GM04504 (cell line): ENCODE measurements at places on chromosomes 13 and 19.

DNA sequence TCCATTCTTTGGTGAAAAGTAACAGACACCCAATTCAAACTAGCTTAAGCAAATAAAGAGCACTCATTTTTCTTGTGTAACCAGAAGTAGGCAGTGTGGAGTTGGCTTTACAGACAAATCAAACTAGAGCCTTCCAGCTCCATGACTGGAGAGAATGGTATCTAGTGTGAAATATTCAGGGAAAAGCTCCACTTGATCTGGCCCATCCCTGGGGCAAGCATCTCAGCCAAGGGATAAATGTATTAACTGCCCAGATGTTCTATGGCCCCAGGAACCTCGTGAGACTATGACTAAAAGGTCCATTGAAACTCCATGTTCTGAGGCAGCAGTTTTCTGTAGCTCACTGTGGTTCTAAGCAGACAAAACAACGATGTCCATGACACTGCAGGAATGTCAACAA is 49.9 kb downstream of the TBC1D4 start:
- no peak for DNase-seq

DNA sequence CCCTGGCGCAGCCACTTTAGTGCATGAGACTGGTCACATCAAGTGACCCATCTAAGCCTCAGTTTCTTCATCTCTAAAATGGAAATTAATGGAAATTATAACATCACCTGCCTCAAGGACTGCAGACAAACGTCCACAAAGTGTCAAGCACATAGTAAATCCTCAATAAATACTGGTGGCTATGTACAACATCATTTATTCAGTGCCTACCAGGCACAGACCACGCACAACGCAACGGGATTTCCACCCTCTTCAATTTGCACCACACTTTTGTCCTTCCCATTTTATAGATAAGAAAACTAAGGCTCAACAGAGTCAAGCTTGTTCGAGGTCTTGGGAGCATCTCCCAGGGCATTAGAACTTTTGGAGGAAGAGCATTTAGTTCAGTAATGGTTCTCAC is 1.4 kb downstream of the ELAVL1 start:
- no peak for DNase-seq

GRCh38 chr13:27372896-27373295 is 51.5 kb upstream of the GTF3A start:
- DNase-seq, result no peak

DNA sequence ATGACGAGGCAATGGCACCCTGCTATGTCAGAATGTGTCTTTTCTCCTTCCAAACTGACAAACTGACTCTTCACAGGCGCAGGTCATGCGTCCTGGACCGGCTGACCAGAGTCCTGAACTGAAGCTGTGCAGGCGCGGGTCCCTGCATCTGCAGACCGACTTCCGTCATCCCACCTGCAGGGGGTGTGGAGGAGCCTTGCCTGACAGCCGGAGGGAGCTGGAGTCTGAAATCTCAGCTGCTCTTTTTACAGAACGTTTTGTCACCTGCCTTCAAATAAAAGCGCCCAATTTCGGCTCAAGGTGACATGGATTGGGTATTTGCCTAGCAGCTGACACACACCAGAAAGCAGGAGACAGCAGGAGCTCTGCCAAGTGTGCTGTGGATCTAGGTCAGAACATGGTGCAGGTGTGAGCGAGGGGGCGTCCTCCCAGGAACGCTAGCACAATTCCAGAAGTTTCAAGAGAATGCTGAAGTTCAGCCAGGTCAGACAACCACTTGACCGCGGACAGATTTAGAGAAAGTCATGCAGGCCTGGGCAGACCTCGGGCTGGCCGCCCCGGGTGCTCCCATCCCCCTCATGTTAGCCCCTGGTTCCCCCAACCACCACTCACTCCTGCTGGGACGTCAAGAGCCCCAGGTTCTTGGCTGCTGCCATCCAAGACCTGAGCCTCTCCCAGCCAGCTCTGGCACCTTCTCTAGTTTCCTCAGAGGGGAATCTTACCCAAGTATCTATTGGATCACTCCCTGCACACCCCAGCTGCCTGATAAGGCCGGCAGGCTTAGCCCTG is 32.8 kb downstream of the ELL start:
- no peak for DNase-seq
